Right hindlimb (tissue), 1 donor: ENCODE measurements at places on chromosomes 12 and 14.
A peak's percentile ranks its signal among the peaks of the same experiment; 100 is the strongest.

DNA sequence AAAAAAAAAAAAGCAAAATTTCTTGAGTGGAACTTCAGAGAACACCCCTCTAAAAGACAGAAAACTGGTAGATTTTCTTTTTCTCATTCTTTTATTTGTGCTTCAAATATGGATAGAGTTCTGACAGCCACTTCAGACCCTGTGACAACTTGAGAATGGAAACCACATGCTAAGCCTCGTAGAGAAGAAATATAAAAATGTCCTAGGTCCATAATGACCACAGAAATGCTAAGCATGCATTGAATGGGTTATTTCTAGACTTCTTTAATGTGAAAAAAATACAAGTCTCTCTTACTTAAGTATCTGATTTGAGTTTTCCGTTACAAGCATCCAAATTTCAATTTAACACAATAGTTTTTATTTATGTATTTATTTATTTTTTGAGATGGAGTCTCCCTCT lies 28.3 kb upstream of the DIO2 start:
- no peak for DNase-seq

GRCh38 chr12:93200291-93200917 lies 177.3 kb upstream of the NUDT4 start:
- DNase-seq: no peak

DNA sequence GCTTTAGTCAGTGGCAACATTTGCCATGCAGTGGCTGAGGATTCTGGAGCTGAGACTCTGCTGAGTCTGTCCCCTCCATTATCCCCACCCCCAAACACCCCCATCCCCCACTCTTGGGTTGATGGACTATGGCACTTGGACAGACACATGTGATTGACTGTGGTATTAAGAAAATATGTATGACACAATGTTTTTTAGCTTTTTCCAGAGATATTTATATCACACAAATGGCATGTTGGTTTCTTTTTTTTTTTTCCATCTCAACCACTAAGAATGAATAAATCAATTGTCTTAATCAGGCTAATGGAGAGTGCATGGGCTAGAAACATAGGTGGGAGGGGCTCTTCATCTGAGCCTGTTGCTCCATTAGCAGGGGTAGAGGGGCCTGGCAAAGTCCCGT lies 30.7 kb upstream of the MAP1LC3B2 start:
- no peak for DNase-seq

DNA sequence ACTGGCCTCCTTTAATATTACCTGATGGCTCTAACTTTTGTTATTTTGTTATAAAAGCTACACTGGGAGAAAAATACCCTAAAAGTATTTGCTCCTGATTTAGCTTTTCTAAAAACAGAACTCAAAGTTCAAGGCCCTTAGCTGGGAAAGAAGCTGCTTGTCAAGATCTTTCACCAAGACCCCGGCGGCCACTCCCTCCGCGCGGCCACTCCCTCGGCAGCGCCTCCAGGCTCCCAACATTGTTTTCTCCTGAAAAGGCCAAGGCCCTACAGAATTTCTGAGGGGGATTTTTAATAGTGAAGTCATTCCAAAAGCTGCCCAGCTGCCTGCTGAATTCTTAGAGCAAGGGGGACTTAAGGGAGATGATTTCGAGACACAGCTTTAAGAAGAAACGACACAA lies 96.4 kb downstream of the NTN4 start:
- DNase-seq: no peak

GRCh38 chr12:70645494-70646317 lies 8.5 kb upstream of the PTPRB start:
- peak; percentile 51 for DNase-seq

GRCh38 chr12:4379405-4379804 lies at the start of gene FGF23:
Gene FGF23 (minus strand): TSS chr12:4379712. CDS start chr12:4379582, 130 bp downstream.
- DNase-seq: peak; percentile 72

- no peak for DNase-seq
These were observed 326.0 kb downstream of the PRKD1 start for GRCh38 chr14:29601616-29602015.

GRCh38 chr12:14187966-14188365 lies 177.5 kb upstream of the ATF7IP start:
- no peak for DNase-seq

DNA sequence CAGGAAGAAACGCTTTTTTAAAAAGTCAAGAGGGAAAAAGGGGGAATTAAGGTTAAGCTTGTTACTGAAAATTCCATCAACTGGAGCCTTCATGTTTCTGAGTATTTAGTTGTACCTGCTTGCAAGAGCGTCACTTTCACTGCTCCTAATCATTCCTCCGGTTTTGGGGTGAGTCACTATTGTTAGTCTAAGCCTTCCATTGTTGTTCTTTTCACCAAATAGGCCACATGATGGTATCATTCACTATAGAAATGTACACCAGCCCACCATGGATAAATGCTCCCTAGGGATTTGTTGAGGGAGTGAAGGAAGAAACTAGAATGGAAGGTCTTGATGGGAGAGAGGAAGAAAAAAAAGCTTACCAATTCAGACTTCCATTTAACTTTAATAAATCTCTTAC lies 3.0 kb downstream of the IL22 start:
- no peak for DNase-seq

DNA sequence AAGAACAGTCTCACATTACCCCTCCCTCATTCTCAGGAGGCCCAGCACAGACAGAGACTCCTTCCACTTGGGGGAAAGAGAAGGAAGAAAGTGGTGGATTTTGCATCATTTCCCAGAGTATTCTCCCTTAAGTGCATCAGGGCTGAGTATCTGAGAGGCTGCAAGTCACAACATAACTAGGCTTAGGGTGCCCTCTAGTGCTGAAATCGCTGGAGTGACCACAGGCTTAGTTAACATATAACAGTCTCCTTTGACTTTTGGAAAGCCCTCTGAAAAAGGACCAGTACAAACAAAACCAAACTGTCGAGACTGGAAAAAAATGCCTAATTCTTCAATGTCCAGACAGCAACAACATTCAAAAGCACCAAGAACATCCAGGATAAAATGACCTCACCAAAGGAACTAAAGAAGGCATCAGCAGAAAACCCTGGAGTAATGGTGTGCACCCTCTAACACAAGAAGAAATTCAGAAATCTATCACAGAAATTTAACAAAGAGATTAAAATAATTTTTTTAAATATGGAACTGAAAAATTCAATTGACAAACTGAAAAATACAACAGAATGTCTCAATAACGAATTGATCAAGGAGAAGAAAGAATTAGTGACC lies 412.3 kb downstream of the RPS29 start:
- DNase-seq: peak; percentile 56

DNA sequence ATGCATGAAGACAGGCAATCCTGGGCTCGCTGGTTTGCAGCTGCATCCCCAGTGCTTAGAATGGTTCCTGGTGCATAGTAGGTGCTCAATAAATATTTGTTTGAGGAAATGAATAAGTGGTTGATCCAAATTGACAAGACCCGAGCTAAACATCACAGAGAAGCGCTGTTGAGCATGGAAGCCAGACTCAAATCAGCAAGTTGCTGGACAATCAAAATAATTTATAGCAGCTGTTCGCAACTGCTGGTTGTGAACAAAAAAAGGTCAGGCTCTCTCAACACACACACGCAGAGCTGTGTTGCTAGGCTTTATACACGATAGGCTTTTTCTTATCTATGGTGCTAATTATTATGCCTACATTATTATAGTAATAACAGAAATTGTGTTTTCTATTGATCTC lies 190.2 kb downstream of the TBX5 start:
- no peak for DNase-seq

GRCh38 chr12:94743174-94743573 lies 92.8 kb upstream of the TMCC3 start:
- DNase-seq: no peak

GRCh38 chr12:123391546-123392343 lies 7.8 kb downstream of the KMT5A start:
- no peak for DNase-seq

GRCh38 chr14:93895023-93895604 lies 32.0 kb upstream of the FAM181A start:
- no peak for DNase-seq

DNA sequence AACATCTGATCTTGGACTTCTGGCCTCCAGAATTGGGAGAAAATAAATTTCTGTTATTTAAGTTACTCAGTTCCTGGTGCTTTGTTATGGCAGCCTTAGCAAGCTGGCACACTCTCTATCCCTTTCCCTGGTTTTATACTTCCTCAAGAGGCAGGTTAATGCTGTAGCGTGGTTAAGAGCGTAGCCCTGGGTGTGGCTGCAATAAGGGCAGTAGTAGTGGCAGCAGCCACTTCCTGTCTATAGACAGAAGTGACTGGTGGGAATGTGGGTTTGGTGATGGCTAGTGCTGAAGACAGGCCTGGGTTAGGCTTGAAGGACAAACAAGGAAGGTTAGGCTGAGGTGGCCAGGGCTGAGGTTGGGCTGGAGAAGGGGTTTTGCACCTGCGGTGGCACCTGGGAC lies 3.6 kb upstream of the LGALS3 start:
- DNase-seq: no peak

DNA sequence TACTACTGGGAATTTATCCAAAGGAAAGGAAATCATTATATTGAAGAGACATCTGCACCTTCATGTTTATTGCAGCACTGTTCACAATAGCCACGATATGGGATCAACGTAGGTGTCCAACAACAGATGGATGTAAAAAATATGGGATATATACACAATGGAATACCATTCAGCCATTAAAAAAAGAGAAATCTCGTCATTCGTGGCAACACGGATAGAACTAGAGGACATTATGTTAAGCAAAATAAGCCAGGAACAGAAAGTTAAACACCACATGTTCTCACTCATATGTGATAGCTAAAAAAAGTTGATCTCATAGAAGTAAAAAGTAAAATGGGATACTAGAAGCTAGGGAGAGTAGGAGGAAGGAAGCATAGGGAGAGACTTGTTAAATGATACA lies 82.9 kb upstream of the CLMN start:
- no peak for DNase-seq

DNA sequence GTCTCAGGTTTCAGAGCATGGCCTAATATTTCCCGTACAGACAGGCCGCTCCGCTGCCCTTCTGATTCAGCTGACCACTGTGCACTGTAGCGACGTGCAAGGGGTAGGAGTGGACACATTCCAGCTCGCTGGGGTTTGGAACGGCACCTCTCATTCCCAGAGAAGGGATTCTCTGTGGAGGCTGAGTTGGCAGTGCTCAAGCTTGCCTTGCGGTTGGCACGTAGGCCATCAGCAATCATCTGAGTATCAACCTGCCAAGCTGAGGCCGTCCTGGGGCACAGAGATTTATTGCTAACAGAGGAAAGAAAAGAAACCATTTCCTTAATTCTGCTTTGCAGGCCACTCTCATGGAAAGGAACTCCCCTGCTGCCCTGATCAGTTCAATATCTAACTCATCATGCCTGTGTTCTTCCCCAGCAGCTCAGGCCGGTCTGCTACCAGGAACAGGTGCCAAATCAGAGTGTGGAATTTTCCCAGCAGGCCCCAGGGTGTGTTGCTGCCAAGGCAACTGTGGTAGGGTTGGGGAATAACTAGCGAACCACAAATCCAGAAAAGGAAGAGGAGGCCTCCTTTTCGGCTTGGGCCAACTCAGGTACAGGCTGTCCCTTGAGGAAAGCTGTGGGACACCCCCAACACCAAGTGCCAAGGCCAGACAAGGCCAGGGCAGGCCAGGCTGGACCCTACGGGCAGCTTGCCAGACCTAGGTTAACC lies 92.5 kb downstream of the SSPN start:
- peak; percentile 84 for DNase-seq

DNA sequence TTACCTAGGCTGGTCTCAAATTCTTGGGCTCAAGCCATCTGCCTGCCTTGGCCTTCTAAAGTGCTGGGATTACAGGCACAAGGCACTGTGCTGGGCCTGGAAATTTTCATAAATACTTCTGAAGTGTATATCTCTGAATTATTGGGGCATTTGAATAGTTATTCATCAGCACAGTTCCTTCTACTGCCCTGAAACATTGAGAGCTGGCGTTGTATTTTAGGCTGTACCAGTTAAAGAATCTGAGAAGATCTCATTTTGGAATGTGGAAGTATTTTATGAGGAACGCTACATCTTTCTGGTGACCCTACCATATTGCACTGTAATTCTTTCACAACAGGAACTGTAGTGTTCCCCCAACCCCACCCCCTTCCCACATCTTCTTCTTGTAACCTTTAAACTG lies 349.0 kb upstream of the RGS6 start:
- no peak for DNase-seq
